ENCODE measurements at places on chromosomes 2 and 18. TPM values are rescaled to one million over a fixed set of nuclear protein-coding genes. Genes with fewer than 3 reads are reported as not detected.

IL36G gene
- 0.51 TPM for polyA plus RNA-seq

SLC19A3 gene
- polyA plus RNA-seq, result 80.8 TPM

LONRF2 gene
- polyA plus RNA-seq, result 3.2 TPM

- no peaks in the 10 kb centered on the region for H3K27me3 ChIP-seq
- H3K4me1 ChIP-seq, result no peaks in the 10 kb centered on the region
- no peak for DNase-seq
- H3K4me3 ChIP-seq, result no peak overlapping the region
- no peak overlapping the region for H3K27ac ChIP-seq
Observed at GRCh38 chr2:107407017-107407416, 419.7 kb upstream of the RGPD4 start.

DNA sequence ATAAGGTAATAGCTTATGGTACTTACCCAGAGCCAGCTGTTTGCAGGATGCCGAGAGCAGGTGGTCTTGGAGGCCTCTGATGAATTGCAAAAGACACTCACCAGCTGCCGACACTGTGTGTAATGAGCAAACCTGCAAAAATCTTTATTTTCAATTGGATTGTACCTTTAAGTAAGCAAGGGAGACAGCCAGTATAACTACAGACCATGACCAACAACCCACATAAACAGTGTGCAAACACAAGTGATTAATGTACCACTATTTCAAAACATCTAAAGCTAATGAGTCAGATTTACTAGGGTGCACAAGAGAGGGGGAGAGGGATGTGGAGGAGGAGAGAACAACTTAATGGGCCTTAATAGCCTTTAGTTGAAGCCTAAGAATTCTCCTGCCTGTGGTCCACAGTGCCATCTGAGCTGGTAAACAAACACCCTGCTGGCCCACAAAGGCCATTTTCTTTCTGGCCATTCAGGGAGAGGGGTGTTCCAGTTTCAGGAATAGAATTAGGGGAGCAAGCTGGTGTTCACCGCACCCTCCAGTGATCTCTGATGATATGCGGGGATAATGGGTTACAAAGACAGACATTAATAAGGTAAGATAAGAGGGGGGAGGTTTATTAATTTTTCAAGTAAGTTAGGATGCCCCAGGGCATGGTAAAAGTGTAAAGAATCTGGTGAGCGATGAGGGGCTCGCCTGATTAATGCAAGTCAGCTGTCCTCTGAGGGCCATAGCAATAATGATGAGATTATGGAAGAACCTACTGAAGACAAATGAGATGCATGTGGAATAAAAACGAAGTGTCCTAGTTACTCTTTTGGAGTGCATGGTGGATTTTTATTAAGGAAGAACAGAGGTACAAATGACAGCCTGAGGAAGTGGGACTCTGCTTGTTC, 196.4 kb downstream of the HRH4 start:
- no peak for DNase-seq
- no peak overlapping the region for H3K4me3 ChIP-seq
- H3K4me1 ChIP-seq, result no peaks in the 10 kb centered on the region
- no peaks in the 10 kb centered on the region for H3K36me3 ChIP-seq
- no peak overlapping the region for H3K27ac ChIP-seq

GRCh38 chr2:147464737-147465357, 380.0 kb upstream of the ACVR2A start:
- DNase-seq, result peak; percentile 90
- H3K4me1 ChIP-seq, result peaks cover 24% of the 10 kb centered on the region
- H3K27ac ChIP-seq, result peak overlapping the region; percentile 89
- H3K4me3 ChIP-seq, result no peak overlapping the region
- H3K36me3 ChIP-seq, result no peaks in the 10 kb centered on the region
- no peaks in the 10 kb centered on the region for H3K27me3 ChIP-seq

DNA sequence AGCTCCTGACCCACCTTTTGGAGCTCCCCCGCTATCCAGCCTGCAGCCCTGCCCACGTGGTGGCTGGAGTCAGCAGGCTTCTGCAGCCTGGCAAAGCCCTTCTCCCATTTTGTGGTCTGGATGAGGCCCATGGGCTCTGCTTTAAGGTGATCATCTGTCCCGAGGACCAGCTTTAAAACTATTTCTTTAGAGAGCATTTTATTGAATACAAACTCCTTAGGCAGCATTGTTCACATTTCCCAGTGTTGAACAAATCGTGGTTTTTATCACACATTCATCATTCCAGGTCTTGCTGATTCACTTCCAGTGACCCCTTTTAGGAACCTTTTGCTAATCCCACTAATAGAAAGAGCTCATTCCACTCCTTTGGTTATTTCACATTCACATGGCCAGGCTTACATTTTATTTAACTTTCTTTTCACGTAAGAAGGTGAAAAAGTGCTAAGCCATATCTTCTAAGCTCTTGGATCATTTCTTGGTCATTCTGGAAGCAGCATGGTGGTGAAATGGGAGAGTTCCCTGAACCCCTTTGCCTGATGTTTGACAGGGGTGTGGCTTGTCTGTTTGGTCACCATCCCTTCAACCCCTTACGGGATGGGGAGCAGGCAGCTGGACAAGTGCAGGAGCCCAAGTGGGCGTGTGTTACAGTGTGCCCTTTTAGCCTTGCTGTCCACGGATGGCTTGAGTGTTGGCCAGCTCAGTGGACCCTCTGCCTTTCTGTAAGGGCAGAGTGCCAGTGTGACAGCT, 80.4 kb upstream of the RAPGEF4 start:
- no peaks in the 10 kb centered on the region for H3K27me3 ChIP-seq
- no peak overlapping the region for H3K4me3 ChIP-seq
- no peaks in the 10 kb centered on the region for H3K36me3 ChIP-seq
- H3K4me1 ChIP-seq, result no peaks in the 10 kb centered on the region

GRCh38 chr2:152022090-152022489, 76.8 kb downstream of the CACNB4 start:
- H3K36me3 ChIP-seq, result no peaks in the 10 kb centered on the region
- H3K4me3 ChIP-seq, result no peak overlapping the region
- H3K4me1 ChIP-seq, result no peaks in the 10 kb centered on the region

- no peak for DNase-seq
- no peaks in the 10 kb centered on the region for H3K36me3 ChIP-seq
- no peaks in the 10 kb centered on the region for H3K27me3 ChIP-seq
- H3K4me1 ChIP-seq, result no peaks in the 10 kb centered on the region
- no peak overlapping the region for H3K27ac ChIP-seq
Observed at GRCh38 chr2:183946193-183946592, 652.1 kb upstream of the ZNF804A start.

DNA sequence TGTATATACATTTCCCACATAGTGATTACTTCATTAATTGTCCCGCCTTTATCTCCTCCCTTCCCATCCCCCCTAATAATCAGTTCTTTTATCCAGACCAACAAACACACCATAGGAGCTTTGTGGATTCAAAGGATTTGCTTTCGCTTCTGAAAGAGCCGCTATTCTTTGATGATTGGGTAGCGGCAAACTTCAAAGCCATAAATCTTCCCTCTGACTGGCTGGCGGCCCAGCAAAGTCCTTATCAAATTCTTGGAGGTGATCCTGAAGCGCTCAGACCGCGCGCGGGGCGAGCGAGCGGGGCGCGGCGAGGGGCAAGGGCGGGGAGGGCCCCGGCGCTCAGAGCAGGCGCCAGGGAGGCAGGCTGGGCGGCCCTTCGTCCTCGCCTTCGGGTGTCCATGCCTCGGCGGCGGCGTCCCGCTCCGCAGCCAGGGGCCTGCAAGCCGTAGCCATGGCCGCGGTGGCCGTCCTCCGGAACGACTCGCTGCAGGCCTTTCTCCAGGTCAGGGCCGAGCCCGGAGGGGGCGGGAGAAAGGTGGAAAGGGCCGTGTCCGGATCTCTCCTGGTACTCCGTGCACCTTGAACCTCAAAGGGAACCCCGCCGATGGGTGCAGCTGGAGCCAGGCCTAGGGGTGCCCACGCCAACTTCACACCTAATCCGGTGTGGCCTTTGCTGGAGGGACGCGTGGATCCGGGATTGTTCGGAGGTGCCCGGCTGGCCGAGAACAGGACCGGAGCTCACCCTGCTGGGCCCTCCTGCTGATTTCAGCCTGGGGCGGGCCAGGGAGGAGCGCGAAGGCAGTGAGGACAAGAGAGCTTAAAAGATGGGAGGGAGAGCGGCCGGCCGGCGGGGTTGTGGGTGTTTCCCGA, at the start of gene SP5:
TSS of gene SP5 (plus strand) at position 276 of the 870 bp plus-strand sequence. CDS start at position 452, 176 bp downstream.
- H3K36me3 ChIP-seq, result no peaks in the 10 kb centered on the region
- H3K27ac ChIP-seq, result peak within 1 kb of the TSS; percentile 76
- H3K4me1 ChIP-seq, result peaks cover 22% of the 10 kb centered on the region
- H3K4me3 ChIP-seq, result peak within 1 kb of the TSS; percentile 55
- peak; percentile 92 for DNase-seq
- H3K27me3 ChIP-seq, result peaks cover 74% of the 10 kb centered on the region

DNA sequence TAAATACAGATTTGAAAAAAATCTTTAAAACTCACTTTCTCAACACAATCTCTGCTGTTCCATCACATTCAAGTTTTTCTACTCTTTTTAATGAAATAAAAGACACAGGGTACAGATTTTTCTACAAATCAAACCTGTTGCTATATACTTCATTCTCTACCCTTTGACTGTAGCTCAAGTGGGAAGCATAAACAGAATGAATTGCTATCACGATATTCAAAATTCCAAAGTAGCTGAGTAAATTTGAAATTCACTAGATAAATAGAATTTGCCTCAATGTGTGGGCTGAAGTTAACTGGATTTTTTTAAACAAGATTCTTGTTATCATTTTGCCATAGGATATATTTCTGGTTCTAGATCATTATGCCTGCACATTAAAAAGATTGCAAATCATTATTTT, 185.9 kb downstream of the ZNF521 start:
- H3K4me1 ChIP-seq, result no peaks in the 10 kb centered on the region
- no peaks in the 10 kb centered on the region for H3K27me3 ChIP-seq
- no peak overlapping the region for H3K27ac ChIP-seq
- H3K4me3 ChIP-seq, result no peak overlapping the region

- H3K27ac ChIP-seq, result peak overlapping the region; percentile 66
- H3K4me3 ChIP-seq, result no peak overlapping the region
- H3K27me3 ChIP-seq, result no peaks in the 10 kb centered on the region
- DNase-seq, result no peak
Observed at GRCh38 chr18:36152781-36153180, 23.1 kb downstream of the ELP2 start.

Measured in large intestine (tissue), 12 donors.